ENCODE measurements at places on chromosomes 1 and 21. TPM values are rescaled to one million over a fixed set of nuclear protein-coding genes. Genes with fewer than 3 reads are reported as not detected.

The SF3B4 gene
- total RNA-seq: 90.6 TPM

The TFF3 gene
- not detected for total RNA-seq

The NBPF10 gene
- 3.1 TPM for total RNA-seq

The CFHR1 gene
- total RNA-seq: 0.24 TPM

The CD52 gene
- total RNA-seq: 218 TPM

The FAM229A gene
- total RNA-seq: 7.7 TPM

The ZNF695 gene
- 0.58 TPM for total RNA-seq

The ROR1 gene
- total RNA-seq: not detected

The BTBD8 gene
- total RNA-seq: 2.6 TPM

DNA sequence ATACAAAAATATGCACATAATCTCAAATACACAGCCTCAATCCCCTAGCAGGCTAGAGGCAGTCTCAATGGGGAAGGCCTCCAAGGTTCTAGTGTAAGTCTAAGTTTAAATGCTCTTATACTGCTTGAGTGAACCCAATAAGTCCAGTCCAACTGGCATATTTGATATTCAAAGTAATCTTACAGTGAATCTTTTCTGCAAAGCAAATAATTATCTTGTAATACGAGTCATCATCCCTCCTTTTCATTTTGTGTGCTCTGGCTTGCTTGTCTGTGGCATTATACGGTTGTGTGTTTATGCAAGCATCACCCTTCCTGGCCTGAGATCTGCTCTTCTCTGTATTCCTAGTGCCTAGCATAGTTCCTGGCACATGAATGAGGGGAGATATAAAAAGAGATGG is 166.9 kb upstream of the HMGB4 start:
- no peak for ATAC-seq

GRCh38 chr1:60988891-60989290 is 93.5 kb upstream of the NFIA start:
- ATAC-seq: no peak

DNA sequence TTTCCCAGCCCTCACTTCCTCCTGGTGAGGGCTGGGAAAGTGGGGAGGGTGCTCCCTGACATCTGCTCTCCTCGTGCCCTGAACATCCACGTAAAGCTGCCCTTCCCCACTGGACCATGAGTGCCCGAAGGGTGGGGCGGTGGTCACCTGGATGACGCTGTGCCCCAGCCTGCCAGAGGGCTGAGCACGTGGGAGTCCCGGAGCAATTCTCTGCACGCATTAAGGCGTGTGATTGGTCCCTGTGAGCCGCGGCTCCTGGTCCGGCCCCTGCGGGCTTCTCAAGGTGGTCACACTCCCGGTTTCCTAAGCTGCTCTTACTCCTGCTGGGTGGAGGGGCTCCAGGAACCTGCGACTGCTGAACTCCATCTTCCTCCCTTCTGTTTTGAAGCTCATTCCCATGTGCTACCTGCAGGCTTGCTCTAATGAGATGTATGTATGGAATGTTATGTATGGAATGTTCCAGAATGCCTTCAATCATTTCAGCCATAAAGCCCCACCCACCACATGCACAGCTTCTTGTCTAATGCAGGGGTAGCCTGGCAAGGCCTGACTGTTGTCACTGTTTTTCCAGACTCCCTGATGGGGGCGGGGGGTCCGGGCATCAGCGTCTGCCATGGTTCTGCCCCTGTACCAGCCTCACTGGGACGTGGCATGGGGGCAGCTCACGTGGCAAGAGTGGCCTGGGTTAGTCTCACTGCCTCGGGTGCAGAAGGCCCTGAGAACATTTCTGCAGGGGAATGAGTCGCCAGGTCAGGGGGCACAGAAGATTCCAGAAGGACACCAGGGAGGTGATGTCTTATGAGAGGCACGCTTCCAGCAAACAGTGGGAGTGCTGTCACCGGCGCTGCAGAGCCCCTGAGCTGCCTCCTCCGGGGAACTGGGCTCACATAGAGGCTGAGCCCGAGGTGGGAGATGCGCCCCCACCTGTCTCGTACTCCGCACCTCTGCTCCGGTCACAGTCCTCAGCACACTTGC is 19.4 kb downstream of the KRTAP10-1 start:
- no peak for ATAC-seq

- no peak for ATAC-seq
These were observed 77.7 kb downstream of the CC2D1B start for GRCh38 chr1:52288286-52288685.

- no peak for ATAC-seq
These were observed 8.7 kb upstream of the CD34 start for GRCh38 chr1:207919523-207920170.

GRCh38 chr1:121483961-121484424 is 299.2 kb downstream of the SRGAP2C start:
- ATAC-seq: no peak

DNA sequence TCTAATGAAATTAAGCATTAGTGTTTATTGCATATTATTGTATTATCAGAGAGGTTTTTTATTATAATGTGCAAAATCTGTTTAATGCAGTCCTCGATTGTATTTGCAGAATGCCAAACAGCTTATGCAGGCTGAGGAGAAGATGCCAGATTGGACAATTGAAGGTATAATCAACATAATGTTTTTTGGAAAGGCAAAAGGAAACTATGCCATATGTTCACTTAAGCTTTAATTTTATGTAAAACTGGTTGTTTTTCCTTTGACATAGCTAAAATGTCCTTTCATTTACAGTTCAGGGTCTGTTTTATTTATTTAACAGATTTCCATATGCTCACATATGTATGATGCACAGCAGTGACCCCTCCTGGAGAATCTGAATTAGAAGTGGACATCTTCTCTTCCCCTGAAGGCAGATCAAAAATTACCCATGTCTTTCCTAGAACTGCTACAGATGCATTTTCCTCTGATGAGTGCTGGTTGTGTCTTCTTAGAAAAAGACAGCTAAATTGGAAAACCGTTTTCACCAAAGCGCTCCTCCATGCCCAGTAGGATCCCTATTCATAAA is 143.5 kb upstream of the USH2A start:
- ATAC-seq: no peak

All from activated T-helper 17 cell treated with anti-CD3 and anti-CD28 coated beads, Interleukin-2, amount 50 U/mL, for 72 hours (primary cell).